ENCODE measurements at places on chromosomes 2 and 18.
A peak's percentile ranks its signal among the peaks of the same experiment; 100 is the strongest.

- no peak for ATAC-seq
Observed at GRCh38 chr2:132404056-132404455, 12.5 kb upstream of the GPR39 start.

- no peak for ATAC-seq
Observed at GRCh38 chr2:174590928-174591648, 6.5 kb downstream of the WIPF1 start.

DNA sequence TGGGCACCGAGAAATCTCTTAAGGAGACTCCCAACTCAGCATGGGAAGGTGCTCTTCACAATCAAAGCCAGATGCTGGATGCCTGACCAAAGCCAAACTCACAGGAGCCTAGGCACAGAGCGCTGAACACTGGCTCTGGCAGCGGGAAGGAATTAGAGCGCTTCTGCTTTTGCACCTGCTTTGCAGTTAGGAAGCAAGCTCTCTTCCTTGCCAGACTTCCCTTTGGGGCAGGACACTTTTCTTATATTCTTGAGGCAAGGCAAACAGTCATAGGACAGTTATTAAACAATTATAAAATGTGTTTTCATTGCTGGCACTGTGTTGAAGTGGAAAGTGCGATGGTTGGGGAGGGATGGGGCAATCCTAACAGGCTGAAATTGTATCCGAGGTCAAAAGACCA, 79.6 kb upstream of the DNMT3A start:
- ATAC-seq: no peak

GRCh38 chr2:46663614-46664013, 184.2 kb downstream of the TMEM247 start:
- peak; percentile 22 for ATAC-seq

GRCh38 chr18:59540346-59540745, 156.9 kb downstream of the CCBE1 start:
- no peak for ATAC-seq

DNA sequence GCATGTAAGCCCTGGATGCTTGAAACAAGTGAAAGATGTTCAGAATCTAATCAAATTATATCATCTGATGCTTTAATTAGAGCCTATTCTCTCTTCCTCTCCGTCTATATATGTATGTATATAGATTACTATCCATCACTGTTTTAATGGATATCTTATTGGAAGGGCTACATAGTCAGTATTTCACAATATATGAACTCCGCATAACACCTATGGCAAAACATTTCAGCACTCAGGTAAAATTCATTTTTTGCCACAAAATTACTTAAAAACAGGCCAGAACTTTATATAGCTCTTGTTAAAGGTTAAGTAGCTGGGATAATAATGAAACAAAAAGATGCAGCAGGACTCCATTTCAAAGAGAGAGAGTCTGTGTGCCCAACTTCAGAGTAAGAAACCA, 1.2 kb downstream of the PJVK start:
- no peak for ATAC-seq

GRCh38 chr2:124131276-124131675, 106.2 kb downstream of the CNTNAP5 start:
- ATAC-seq: no peak

GRCh38 chr2:227383686-227384085, 4.1 kb downstream of the SCYGR1 start:
- no peak for ATAC-seq

DNA sequence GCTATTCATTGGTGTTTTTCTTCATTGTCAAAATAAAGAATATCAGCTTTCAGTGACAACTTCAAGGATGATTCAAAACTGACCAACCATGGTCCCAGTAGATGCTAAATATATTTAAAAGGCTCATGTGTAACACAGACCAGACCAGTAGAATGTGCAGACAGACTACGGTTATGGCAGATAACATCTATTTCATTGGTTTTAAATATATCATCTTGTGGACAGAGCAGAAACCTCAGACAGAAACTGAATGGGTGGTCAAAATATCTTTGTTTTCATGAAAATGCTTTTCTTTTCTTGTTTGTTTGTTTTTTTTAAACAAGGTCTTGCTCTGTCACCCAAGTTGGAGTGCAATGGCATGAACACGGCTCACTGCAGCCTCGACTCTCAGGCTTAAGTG, 107.4 kb upstream of the CREB1 start:
- ATAC-seq: no peak

- peak; percentile 43 for ATAC-seq
Observed at GRCh38 chr18:37321582-37322491, 243.8 kb downstream of the CELF4 start.

DNA sequence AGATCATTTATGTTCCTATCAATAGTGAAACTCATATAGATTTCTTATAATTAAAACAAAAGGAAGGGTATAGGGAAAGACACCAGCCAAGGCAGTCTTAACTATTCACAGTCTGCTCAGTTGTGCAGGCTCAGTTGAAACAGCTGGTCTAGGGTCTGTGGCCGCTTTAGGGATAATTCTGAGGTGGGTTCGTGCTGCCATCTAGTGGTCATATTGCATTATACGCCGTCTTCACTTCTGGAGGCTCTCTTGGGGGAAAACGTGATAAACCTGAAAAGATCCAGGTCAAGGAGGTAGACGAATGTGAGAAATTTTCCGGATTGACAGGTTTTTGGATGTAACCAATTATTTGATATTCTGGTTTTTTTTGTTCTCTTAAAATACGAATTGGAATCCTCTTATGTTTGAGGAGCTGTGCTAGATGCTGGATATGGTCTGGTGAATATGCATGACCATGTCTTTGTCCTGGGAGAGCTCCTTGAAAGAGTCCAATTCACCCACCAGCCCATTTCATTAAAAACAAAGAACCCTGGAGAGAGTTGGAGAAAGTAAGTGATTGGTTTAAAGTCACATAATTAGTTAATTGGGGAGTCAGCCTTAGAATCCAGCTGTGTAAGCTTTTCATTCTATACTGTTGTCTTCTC, 492.4 kb downstream of the PLCL1 start:
- ATAC-seq: peak; percentile 87

DNA sequence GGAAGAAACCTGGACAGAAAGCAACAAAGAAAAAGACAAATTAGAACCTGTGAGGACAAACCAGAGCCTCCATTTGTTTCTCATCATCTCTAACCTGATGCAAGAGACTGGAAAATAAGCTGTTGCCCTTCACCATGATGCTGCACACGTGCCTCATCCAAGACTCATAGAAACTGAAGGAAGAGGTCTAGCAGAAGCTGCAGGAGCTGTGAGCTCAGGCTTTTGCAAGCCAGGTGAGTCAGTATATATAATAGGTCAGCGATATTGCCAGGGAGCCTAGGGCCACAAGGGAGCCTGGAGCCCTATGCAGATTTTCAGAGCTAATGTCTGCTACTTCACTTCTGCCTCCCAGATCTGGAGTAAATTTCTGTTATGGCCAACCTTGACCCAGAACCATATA, 163.1 kb downstream of the LNPK start:
- ATAC-seq: no peak

DNA sequence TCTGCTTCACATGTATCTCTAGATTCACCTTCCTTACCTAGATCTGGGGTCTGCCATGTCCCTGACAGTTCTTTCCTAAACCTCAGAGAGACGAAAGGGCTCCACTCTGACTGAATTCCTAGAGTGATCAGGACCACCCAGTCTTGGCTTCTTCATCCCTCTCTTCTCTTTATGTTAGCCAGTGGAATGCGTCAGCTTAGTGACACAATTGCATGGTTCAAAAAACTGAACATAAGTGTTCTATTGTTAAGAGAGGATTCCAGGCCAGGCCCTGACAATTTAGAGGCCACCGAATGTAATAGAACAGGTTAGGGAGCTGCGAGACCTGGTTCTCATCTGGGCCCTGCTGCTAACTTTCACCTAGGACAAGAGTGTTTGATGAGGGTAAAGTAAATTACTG, 10.0 kb downstream of the PRELID3A start:
- ATAC-seq: no peak

DNA sequence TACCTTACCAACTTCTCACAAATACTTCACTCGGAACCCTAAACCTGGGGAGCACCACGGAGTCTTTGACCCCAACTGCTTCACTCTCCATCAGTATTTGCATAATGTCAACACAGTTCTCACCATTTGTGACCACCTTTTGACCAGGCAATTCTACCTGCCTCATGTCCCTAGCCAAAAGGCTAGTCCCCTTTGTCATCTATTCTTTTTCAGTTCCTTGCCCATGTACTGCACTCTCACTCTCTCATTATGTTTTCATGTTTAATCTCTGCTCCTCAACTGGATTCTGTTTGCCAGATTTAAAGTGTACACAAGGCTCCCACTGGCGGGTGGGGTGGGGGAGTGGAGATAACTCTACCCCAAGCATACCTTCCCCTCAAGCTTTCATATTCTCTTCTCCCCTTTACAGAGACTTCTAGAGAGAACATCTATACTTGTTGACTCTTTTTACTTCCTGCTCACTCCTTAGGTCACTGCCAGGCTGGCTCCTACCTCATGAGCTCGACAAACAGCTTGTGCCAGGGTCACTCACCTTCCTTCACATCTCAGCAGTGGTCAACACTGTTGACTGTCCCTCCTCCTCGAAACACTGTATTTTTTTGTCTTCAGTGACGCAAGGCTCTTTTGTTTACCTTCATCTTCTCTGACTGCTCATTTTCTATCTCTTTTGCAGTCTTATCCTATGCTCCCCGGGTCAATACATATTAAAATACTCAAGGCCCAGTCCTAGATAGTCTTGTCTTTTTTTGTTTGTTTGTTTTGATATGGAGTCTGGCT, 88.7 kb upstream of the MAP4K3 start:
- ATAC-seq: no peak

DNA sequence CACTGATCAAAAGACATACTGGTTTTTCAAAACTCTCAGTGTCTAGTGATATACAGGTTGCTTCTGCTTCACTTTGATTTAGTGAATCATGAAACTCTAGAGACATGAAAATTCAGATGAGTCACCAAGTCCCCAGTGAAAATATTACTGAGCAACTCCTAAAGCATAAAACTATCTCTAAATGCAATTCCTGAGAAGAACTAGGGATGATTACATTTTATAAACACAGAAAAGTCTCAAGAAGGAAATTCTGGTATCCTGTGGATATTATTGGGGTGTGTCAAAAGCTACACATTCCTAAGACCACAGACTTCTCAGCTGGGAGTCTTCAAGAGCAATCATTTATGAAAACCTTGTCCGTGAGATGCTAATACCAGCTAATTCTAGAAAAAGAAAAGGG, 9.7 kb downstream of the LRRTM4 start:
- no peak for ATAC-seq

DNA sequence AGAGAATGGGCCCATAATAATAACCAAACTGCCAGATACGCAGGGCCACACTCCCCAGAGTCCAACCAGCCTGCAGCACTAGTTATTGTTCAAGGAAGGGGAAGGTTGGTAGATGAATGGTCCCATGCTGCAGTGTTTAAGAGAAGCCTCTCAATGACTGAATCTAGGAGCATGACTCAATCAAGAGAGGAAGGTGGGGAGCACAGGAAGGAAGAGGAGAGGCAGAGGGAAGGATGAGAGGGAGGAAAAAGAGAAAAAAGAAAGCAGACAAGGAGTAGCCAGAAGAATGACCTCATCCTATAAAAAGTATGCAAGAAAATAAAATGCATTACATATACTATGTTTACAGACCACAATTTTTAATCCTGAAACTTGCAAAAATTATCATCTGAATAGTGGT, 174.5 kb downstream of the TCF4 start:
- no peak for ATAC-seq

DNA sequence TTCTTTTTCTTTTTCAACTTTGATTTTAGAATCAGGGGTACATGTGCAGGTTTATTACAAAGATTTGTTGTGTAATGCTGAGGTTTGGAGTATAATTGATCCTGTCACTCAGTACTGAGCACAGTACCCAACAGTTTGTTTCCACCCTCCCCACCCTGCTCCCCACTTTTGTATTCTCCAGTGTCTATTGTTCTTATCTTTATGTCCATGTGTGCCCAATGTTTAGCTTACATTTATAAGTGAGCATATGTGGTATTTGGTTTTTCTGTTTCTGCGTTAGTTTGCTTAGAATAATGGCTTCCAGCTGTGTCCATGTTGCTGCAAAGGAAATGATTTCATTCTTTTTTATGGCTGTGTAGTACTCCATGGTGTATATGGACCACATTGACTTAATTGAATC, 43.1 kb downstream of the RDH14 start:
- no peak for ATAC-seq

- peak; percentile 98 for ATAC-seq
Observed at GRCh38 chr18:36711813-36712444, 116.9 kb downstream of the TPGS2 start.

- no peak for ATAC-seq
Observed at GRCh38 chr18:68221111-68221724, 493.7 kb downstream of the TMX3 start.

DNA sequence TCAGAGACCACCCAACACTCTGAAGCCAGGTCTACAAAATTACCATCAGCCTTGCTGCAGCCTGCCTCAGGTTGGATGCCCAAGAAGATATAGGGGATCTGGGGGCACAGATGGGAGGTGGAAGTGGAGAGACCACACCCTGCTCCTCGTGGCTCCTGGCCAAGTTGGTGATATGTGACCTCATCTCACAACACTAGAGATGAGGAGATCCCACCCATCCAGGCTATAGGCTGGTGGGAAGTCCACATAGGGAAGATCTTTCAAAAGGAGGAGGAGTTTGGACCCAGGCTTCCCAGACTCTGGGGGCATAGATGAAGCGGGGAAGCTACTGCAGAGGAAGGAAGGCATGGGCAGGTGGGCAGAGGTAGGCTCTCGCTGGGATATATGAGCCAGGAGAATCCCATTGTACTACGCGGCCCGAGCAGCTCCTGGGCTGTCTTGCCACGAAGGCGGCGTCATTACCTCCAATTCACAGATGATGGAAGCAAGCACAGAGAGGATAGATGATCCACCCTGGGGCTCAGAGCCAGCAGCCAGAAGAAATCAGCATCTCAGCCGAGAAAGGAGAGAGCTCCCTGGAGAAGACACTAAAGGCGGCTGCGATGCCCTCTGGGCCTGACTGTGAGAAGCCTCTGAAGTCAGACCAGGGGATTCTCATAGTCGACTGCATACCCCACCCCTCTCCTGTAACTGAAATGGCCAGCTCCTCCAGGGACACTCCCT, 96.0 kb downstream of the RHOB start:
- no peak for ATAC-seq

DNA sequence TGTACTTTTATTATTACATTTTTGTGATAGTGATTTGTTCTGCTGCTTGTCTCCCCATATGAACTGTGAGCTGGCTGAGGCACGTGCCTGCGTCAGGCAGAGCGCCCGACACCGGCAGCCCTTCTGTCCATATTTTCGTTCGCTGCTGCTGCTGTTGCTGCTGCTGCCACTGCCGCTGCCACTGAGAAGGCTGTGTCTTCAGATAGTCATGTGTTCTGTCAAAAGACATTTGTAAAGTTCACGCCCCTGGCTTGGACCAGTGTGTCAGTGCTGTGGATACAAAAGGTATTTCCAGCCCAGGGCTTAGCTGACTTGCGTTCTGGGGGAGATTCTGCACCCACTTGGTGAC, 47.0 kb downstream of the TWIST2 start:
- no peak for ATAC-seq

- no peak for ATAC-seq
Observed at GRCh38 chr2:124563426-124563825, 538.3 kb downstream of the CNTNAP5 start.

GRCh38 chr2:58427572-58428095, 186.5 kb upstream of the FANCL start:
- peak; percentile 77 for ATAC-seq

GRCh38 chr2:169093535-169093934, 24.2 kb downstream of the DHRS9 start:
- ATAC-seq: no peak

Measured in motor neuron (in vitro differentiated cells).